ENCODE measurements at places on chromosomes 6 and 20.

- DNase-seq = no peak
These were observed 179.1 kb downstream of the SYNE1 start for GRCh38 chr6:152457949-152458624.

GRCh38 chr6:111175109-111175508, 87.8 kb downstream of the SLC16A10 start:
- DNase-seq = no peak

DNA sequence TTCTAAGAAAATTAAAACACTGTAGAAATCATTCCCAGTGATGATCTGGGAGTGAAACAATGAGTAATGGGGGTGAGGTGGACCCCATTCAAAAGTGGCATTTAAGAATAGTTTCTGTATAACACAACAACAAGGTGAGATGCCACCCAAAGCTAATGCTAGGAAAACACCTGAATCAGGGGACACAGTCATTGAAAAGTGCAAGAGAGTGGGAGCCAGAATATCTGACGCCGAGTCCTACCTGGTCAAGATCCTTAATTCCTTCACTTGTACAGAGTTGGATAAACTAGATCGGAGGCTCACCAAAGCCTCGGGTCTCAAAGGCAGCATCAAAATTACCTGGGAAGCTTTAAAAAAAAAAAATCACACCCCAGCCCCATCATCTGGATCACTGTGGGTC, 17.7 kb downstream of the TNFRSF21 start:
- no peak for DNase-seq

DNA sequence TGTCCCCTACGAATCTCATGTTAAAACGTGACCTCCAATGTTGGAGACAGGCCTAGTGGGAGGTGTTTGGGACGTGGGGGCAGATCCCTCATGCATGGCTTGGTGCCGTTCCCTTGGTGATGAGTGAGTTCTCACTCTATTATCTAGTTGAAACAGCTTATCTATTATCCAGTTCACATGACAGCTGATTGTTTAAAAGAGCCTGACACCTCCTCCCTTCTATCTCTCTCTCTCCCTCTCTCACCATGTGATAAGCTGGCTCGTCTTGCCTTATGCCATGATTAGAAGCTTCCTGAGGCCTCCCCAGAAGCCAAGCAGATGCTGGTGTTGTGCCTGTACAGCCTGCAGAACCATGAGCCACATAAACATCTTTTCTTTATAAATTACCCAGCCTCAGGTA, 32.9 kb upstream of the RIPK1 start:
- DNase-seq = no peak

GRCh38 chr20:44264287-44264686, 17.2 kb downstream of the GDAP1L1 start:
- no peak for DNase-seq
